ENCODE measurements at places on chromosomes 12 and 14. TPM values are rescaled to one million over a fixed set of nuclear protein-coding genes. Genes with fewer than 3 reads are reported as not detected.

GRCh38 chr14:37600880-37601741 is 5.7 kb downstream of the TTC6 start:
- DNase-seq, result no peak

DNA sequence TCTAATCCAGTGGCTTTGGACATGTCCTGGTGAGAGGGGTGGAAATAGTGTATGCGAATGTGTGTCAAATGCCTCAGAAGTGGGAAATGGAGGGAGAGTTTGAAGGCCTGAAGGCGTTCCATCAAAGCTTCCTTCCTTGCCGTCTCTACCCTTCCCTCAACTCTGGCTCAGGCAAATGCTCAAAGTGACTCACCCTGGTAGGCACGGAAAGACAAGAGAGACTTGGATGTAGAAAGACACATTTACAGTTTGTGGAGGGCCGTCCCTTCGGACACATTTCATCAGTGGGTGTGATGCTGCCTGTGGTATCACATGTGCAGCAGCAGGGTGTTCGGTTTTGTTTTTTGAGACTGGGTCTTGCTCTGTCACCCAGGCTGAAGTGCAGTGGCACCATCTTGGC is 36.7 kb downstream of the CHST11 start:
- DNase-seq, result no peak

- DNase-seq, result no peak
Observed at GRCh38 chr12:64457032-64457431, 5.1 kb downstream of the TBK1 start.

The GPR135 gene
- total RNA-seq, result 3.4 TPM

Measured in mucosa of gallbladder (tissue), 1 donor.